ENCODE measurements at places on chromosomes 7 and 10.

GRCh38 chr10:42879380-42880254 is 97.0 kb downstream of the BMS1 start:
- DNase-seq = no peak

GRCh38 chr7:147556317-147556716 is 1034.2 kb upstream of the C7orf33 start:
- no peak for DNase-seq

DNA sequence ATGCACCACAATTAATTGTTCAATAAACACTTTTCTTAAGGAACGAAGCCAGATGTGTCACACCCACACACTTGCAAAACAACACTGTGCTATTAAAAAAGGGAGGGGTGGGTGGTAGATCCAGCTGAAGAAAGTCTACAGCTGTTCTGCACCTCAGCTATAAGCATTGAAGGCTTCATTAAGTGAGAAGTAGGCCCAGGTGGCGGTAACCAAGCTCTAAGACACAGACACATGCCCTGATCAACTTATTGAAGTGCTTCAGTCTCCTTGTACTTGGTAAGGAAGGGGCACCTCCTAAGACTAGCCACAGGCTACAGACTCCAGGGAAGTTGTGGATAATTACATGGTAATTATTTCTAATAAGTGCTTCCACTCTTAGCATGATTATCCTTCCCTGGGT is 4.5 kb upstream of the CPVL start:
- no peak for DNase-seq

DNA sequence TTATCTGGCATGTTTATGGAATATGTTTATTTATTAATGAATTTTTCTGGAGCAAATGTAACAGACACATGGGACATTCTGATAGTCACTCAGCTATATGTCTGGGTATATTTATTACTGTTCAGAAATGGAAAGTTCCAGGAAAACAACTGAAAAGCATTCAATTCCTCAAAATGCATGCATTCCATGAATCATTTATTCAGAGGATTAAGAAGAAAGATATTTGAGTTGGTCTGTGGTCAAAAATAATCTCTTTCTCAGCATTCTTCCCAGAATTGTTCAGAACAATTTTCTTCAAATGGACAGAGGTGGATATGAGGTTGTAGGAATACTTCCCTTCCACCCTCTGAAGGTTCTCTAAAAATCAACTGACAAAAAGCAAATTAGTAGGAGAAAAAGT is 97.6 kb upstream of the ITGB1 start:
- DNase-seq = no peak

GRCh38 chr7:116588225-116588624 is 63.4 kb downstream of the CAV1 start:
- no peak for DNase-seq

DNA sequence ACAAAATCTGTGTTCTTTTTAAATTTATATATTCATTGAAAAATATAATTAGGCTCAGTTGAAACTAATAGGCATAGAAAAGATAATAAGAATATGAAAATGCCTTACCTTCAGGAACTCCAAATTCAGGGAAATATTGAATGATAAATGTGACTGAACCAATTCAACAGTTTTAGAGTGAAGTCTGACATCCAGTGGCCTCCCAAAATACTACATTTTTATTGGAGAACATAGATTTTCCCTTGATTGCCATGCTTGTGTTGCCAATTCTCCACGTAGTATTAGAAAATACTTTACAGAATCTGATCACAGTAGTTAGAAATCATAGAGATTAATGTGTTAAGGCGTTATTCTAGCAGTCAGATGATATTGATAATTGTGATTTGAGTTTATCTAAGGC is 1246.7 kb downstream of the GATA3 start:
- DNase-seq = no peak

Measured in GM12892 (cell line).